Urothelium cell line (cell line): ENCODE measurements at places on chromosomes 4 and X.

GRCh38 chr4:83112678-83113428, 1.7 kb downstream of the PLAC8 start:
- no peak for DNase-seq

GRCh38 chr4:187814737-187815465, 180.7 kb upstream of the ZFP42 start:
- no peak for DNase-seq

- no peak for DNase-seq
Measured at GRCh38 chr4:140806163-140806562, 50.0 kb upstream of the TBC1D9 start.

DNA sequence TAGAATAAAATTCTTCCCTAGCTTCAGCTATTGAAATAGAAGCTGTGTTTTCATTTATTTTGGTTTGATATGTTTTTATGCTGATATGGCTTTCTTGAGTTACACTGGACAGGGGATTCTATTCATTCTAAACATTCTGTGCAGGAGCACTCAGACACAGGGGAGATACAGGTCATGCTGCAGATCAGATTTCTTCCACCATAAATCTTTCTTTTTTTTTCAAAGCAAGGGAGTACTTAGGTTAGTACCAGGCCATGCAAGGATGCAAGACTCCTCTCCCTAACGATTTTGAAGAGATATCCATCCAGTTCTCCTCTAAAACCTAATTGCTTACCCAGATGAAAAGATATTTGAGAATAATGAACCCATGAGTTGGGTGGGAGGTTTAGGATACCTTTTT, 21.4 kb downstream of the ETDC start:
- no peak for DNase-seq

DNA sequence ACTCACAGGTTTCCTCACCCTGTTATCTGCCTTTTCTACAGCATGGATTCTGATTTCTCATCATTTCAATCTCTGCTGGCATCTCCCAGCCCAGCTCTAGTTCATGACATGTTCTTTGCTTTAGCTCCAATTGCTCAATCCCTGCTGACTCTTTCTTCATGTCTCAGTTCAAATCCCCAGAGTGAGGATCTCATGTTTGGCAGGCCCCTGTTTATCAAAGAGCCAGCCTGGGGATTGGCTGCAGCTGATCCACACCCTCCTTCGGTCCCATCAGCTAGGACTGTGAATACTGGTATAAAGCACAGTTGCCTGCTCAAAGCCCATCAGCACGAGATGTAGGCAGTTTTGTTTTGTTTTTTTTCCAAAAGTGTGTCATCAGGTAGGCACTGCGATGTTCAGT, 14.4 kb upstream of the CC2D2A start:
- no peak for DNase-seq

DNA sequence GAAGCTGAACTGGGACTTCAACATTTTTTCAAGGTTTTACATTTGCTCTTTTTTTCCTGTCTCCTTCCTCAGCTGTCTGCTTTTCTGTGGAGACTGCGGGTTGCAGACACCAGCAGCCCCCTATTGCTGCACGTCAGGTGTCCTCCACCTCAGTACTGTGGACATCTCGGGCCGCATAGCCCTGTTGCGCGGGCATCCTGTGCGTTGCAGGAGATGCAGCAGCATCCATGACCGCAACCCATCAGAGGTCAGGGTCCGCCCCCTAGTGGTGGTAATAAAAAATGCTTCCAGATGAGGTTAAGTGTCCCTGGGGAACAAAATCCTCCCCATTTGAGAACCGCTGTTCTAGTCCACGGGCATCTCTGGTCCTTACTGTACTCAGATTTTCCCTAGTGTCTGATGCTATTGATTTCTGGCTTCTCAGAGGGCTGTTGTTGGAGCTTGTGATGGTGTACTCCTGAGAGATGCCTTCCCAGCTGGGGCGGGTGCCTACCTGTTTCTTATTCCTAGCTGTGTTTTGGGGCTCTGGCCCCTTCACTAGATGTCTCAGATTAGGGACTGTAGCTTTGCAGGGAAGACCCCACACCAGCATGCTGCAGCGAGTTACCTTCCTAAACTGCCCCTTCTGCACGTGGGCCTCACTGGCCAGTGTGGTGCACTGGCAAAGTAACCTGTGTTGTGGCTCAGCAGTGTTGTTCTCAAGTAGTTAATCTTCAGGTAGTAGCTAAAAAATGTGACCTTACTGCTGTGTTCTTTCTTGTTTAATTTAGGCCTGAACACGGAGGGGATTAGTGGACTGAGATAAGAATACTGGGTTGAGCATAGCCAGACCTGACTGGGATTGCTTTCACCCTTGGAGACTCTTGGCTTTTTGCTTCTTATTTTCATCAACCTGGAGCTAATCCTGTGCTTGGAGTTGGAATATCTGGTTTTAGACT, 28.2 kb downstream of the NSD2 start:
- peak; percentile 74 for DNase-seq
